ENCODE measurements at places on chromosomes 12 and 14.

- no peaks in the 10 kb centered on the region for H3K4me1 ChIP-seq
- DNase-seq: peak; percentile 58
- no peaks in the 10 kb centered on the region for H3K27me3 ChIP-seq
- H3K36me3 ChIP-seq: peaks cover 16% of the 10 kb centered on the region
Observed at GRCh38 chr14:21494902-21495762, 16.0 kb downstream of the METTL3 start.

DNA sequence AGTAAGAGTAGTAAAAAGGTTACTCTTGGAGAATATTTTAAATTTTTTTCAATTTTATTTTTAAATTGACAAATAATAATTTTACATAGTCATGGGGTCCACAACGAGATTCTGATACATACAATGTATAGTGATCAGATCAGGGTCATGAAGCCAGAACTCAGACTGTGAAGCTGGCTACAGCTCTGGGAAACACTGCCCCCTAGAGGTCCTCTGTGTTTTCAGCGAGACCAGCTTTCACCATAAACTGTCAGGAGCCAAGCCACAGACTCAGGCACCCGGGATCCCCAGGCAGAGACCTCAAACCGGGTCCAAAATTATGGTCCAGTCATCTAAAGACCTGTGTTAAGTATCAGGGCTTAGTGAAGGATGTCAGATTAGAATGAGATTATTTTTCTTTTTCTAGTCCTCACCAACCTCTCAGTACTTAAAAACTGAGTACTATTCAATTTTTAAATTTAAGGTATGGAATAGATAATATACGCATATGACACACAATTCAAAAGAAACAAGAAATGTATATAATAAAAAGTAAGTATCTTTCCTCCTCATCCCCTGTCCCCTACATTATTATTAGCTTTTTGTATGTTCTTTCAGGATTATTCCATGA is 397.1 kb downstream of the MDGA2 start:
- peak; percentile 2 for DNase-seq
- no peaks in the 10 kb centered on the region for H3K4me1 ChIP-seq
- no peaks in the 10 kb centered on the region for H3K36me3 ChIP-seq

GRCh38 chr14:36647417-36647823 is 14.2 kb upstream of the PAX9 start:
- no peaks in the 10 kb centered on the region for H3K36me3 ChIP-seq
- no peak overlapping the region for H3K27ac ChIP-seq
- no peak for DNase-seq
- no peaks in the 10 kb centered on the region for H3K4me1 ChIP-seq
- H3K4me3 ChIP-seq: no peak overlapping the region

DNA sequence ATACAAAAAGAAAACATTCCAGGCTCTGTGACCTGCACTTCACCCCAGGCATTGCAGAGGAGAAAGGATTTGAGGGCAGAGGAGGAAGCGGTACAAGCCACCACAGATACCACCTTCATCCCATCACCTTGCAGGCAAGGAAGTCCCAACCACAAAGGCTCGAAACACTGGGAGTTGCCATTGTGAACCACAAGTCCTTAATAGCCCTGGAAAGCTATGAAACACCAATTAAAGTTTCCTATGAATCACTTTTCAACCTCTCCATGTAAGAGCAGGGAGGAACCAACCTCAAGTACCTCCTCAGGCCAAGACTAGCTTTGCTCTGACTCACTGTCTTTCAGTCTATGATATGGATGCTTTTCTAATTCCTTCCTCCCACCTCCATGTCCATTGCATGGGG is 27.0 kb downstream of the MAP3K9 start:
- H3K4me3 ChIP-seq: no peak overlapping the region
- no peaks in the 10 kb centered on the region for H3K36me3 ChIP-seq
- H3K27me3 ChIP-seq: no peaks in the 10 kb centered on the region
- DNase-seq: peak; percentile 96

DNA sequence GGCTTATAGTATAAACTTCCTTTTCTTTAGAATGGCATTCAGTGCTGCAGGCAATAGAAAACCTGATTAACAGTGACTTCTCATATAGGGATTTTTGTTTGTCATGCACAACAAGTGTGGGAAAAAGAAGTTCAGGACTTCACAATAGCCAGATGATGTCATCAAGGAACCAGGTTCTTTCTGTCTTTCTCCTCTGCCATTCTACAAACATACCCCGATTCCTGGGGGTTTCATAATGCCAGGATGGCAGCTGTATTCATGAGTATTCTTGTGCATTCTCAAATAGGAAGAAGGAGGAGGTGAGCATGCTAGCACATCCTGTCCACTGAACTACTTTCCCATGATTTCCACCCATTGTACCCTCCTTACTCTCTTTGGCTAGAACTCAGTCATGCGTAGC is 182.7 kb upstream of the EEA1 start:
- H3K4me1 ChIP-seq: peaks cover 5% of the 10 kb centered on the region
- H3K4me3 ChIP-seq: no peak overlapping the region
- no peaks in the 10 kb centered on the region for H3K36me3 ChIP-seq
- no peak for DNase-seq
- H3K27me3 ChIP-seq: no peaks in the 10 kb centered on the region

GRCh38 chr14:103735022-103735421 is 19.4 kb downstream of the ZFYVE21 start:
- no peaks in the 10 kb centered on the region for H3K27me3 ChIP-seq
- no peak for DNase-seq
- no peak overlapping the region for H3K4me3 ChIP-seq
- peaks cover 7% of the 10 kb centered on the region for H3K36me3 ChIP-seq
- H3K27ac ChIP-seq: no peak overlapping the region

- no peak overlapping the region for H3K27ac ChIP-seq
- no peaks in the 10 kb centered on the region for H3K27me3 ChIP-seq
- DNase-seq: peak; percentile 14
Observed at GRCh38 chr12:81329085-81329484, 251.2 kb downstream of the ACSS3 start.

GRCh38 chr12:8157484-8158198 is 826 bp downstream of the ZNF705A start:
- no peaks in the 10 kb centered on the region for H3K36me3 ChIP-seq
- no peak overlapping the region for H3K4me3 ChIP-seq
- no peak overlapping the region for H3K27ac ChIP-seq
- H3K4me1 ChIP-seq: no peaks in the 10 kb centered on the region

GRCh38 chr12:27968972-27969623 is 3.4 kb downstream of the PTHLH start:
- peak; percentile 18 for DNase-seq
- H3K4me1 ChIP-seq: peaks cover 13% of the 10 kb centered on the region
- no peaks in the 10 kb centered on the region for H3K36me3 ChIP-seq
- peaks cover 9% of the 10 kb centered on the region for H3K27me3 ChIP-seq
- no peak overlapping the region for H3K27ac ChIP-seq

GRCh38 chr12:22415342-22416309 is 81.1 kb upstream of the ST8SIA1 start:
- H3K4me1 ChIP-seq: no peaks in the 10 kb centered on the region
- no peaks in the 10 kb centered on the region for H3K27me3 ChIP-seq
- no peak overlapping the region for H3K4me3 ChIP-seq
- DNase-seq: peak; percentile 86
- H3K36me3 ChIP-seq: no peaks in the 10 kb centered on the region

GRCh38 chr12:75634244-75635222 is 123.1 kb upstream of the KRR1 start:
- H3K4me1 ChIP-seq: peaks cover 5% of the 10 kb centered on the region
- H3K27me3 ChIP-seq: no peaks in the 10 kb centered on the region
- no peak overlapping the region for H3K27ac ChIP-seq

GRCh38 chr14:68000511-68000910 is 180.9 kb downstream of the RAD51B start:
- H3K27ac ChIP-seq: peak overlapping the region; percentile 67
- DNase-seq: no peak
- H3K27me3 ChIP-seq: no peaks in the 10 kb centered on the region
- H3K4me3 ChIP-seq: no peak overlapping the region
- H3K4me1 ChIP-seq: peaks cover 8% of the 10 kb centered on the region

DNA sequence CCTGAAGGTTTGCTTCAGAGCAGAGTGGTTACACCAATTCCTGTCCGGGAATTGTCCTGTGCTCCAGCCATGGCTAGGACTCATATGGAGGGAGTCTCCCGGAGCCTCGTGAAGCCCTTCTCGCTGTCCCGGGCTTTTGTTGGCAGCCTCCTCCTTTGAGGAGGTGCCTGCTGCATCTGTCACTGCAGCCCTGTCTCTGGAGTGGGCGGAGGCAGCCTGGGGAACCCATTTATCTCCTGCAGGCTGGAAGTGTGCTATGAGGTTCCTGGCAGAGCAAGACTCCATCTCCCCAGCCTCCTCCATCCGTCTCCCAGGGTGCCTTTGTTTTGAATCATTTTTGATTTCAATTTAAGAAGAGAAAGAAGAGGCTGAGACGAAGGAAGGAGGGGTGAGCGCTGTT is 355.3 kb downstream of the GLT1D1 start:
- H3K4me1 ChIP-seq: no peaks in the 10 kb centered on the region
- peak; percentile 17 for DNase-seq
- H3K36me3 ChIP-seq: no peaks in the 10 kb centered on the region
- H3K4me3 ChIP-seq: no peak overlapping the region
- H3K27me3 ChIP-seq: no peaks in the 10 kb centered on the region
- no peak overlapping the region for H3K27ac ChIP-seq

DNA sequence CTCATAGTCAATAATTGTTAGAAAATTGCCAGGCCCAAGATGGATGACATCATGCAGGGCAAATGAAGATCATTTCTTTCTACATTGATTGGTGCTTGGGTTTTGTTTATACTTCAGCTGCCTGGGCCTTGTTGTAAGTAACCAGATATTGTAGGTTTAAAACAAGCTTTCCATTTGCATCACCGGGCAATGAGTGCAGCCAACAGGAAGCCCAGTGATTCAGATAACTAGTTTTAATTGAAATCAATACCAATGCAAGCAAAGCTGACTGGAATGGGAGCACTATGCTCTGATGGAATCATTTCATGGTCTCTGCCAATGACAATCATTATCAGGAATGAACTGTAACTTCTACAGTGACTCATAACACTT is 279.3 kb downstream of the DUSP6 start:
- H3K4me3 ChIP-seq: no peak overlapping the region
- H3K4me1 ChIP-seq: peaks cover 2% of the 10 kb centered on the region
- no peaks in the 10 kb centered on the region for H3K27me3 ChIP-seq
- no peaks in the 10 kb centered on the region for H3K36me3 ChIP-seq
- peak; percentile 72 for DNase-seq

DNA sequence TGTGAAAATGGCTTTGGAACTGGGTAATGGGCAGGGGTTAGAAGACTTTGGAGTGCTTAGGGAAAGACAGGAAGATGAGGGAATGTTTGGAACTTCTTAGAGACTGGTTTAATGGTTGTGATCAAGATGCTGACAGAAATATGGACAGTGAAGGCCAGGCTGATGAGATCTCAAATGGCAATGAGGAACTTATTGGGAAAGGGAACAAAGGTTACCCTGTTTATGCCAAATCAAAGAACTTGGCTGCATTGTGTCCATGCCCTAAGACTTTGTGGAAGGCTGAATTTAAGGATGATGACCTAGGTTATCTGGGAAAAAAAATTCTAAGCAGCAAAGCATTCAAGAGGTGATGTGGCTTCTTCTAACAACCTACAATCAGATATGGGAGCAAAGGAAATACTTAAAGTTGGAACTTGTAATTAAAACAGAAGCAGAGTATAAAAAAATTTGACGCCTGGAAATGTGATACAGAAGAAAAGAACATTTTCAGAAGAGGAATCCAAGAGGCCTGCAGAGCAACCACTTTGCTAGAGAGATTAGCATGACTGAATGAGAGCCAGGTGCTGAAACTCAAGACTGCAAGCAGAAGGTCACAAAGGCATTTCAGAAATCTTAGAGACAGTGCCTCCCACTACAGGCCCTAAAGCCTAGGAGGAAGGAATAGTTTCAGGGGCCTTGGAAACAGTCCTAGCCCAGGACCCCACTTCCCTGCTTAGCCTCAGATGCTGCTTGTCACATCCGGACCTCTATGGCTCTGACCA is 65.6 kb upstream of the FLRT2 start:
- no peak for DNase-seq
- H3K27ac ChIP-seq: no peak overlapping the region
- H3K36me3 ChIP-seq: no peaks in the 10 kb centered on the region
- H3K4me3 ChIP-seq: no peak overlapping the region
- H3K27me3 ChIP-seq: no peaks in the 10 kb centered on the region

- peak within 1 kb of the TSS; percentile 78 for H3K27ac ChIP-seq
- no peaks in the 10 kb centered on the region for H3K27me3 ChIP-seq
- H3K36me3 ChIP-seq: peaks cover under 1% of the 10 kb centered on the region
- H3K4me3 ChIP-seq: no peak within 1 kb of the TSS
- peaks cover 53% of the 10 kb centered on the region for H3K4me1 ChIP-seq
Observed at GRCh38 chr12:52191841-52192791, at the start of gene KRT80. TSS of gene KRT80 (minus strand) at chr12:52192014. CDS start at chr12:52191902, 112 bp downstream.

DNA sequence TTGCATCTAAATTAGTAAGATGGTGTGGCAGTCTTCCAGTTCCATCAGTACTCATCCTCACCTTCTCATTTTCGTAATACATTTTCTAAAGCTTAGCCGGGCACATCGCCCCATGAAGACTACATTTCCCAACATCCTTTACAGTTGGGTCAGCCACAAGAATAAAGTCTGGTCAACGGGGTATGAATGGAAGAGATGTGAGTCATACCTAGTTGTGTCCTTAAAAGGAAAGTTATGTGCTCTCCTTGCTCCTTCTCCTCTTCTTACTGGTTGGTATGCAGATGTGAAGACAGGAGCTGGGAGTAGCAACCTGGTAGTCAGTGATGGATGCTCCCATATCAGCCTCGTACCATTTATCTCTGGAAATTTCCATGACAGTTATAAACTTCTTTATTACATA is 35.9 kb upstream of the EGLN3 start:
- no peak overlapping the region for H3K4me3 ChIP-seq
- peak; percentile 98 for DNase-seq
- no peaks in the 10 kb centered on the region for H3K27me3 ChIP-seq
- no peaks in the 10 kb centered on the region for H3K36me3 ChIP-seq
- H3K27ac ChIP-seq: no peak overlapping the region

DNA sequence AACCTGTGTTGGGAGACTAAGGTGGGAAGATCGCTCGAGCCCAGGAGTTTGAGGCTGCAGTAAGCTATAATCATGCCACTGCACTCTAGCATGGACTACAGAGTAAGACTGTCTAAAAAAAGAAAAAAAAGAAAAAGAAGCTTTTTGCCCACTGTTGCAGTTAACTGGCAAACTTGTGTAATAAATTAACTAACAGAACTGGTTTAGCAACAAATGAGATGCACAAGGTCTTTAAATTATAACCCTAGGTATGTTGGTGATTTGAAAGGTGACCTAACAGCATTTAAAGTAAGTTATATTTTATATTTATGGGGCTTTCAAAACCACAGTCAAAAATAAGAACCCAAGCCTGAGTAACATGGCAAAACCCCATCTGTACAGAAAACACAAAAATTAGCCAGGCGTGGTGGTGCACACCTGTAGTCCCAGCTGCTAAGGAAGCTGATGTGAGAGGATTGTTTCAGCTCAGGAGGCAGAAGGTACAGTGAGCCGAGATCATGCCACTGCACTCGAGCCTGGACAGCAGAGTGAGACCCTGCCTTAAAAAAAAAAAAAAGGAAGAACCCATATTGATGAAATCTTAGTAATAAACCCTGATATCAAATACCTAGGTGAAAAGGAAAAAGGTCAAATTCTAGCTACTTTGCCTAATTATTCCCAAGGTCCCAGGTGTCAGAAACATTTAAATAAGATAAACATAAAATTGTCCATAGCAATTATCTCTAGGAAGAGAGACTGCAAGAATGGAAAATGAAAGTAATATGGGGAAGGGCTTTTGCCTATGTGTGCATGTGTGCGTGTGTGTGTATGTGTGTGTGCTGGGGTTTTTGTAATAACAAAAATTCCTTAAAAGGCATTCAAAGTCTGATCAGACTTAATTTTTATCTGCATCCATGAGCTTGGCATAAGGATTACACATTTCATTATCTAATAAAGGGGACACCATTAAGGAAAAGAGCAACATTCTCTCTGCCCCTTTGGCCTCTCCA is 15.4 kb downstream of the SYNE2 start:
- H3K4me3 ChIP-seq: no peak overlapping the region
- H3K27me3 ChIP-seq: no peaks in the 10 kb centered on the region
- H3K4me1 ChIP-seq: no peaks in the 10 kb centered on the region
- DNase-seq: peak; percentile 45
